ENCODE measurements at places on chromosomes 3 and 15. TPM values are rescaled to one million over a fixed set of nuclear protein-coding genes. Genes with fewer than 3 reads are reported as not detected.

Gene P2RY14
- total RNA-seq = 8.9 TPM

Gene LSAMP
- total RNA-seq = 20.5 TPM

Gene FOXL2NB
- total RNA-seq = 1.9 TPM

Gene RBP2
- not detected for total RNA-seq

DNA sequence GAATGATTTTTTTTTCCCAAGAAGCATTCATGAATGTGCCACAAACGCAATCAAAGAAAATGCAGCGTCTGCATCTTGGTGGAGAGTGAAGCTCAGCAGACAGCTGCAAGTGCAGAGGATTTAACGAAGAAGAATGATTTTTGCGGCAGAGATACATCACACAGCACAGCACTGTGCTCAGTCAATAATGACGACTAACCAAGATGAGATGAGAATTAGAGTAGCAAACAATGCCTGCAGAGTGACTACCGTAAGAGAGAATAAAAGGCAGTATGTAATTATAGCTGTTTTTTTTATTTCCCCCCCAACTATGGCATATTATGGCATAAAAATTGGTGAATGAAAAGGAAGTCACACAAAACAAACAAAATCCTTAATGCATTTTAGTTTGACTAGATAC lies 218.0 kb upstream of the ROBO1 start:
- DNase-seq = no peak

DNA sequence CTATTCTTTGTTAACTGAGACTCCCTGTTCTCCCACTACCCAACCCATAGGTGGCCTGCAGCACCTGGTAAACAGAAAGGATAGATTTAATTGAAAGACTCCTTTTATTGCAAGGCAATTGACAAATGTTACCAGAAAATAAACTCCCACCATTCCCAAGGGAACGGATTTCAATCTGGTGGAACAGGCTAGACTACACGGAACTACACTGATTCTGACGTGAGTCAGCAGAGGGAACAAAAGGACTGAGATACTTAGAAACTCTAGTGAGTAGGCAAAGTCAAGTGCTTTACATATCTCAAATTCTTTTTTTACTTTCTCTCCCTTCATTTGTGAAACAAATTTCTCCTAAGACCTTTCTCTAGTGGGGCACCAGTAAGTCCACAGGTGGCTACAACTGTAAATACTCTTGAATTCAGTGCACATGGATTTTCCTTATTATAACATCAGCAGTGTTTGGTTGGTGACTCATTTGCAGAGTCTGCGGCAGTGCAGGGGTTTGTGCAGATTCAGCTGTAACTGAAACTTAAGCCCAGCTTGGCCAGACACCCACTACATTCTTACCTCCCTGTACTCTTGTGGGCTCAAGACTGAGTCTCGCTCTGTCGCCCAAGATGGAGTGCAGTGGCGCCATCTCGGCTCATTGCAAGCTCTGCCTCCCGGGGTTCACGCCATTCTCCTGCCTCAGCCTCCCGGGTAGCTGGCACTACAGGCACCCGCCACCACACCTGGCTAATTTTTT lies 34.3 kb upstream of the PLSCR2 start:
- DNase-seq = no peak

DNA sequence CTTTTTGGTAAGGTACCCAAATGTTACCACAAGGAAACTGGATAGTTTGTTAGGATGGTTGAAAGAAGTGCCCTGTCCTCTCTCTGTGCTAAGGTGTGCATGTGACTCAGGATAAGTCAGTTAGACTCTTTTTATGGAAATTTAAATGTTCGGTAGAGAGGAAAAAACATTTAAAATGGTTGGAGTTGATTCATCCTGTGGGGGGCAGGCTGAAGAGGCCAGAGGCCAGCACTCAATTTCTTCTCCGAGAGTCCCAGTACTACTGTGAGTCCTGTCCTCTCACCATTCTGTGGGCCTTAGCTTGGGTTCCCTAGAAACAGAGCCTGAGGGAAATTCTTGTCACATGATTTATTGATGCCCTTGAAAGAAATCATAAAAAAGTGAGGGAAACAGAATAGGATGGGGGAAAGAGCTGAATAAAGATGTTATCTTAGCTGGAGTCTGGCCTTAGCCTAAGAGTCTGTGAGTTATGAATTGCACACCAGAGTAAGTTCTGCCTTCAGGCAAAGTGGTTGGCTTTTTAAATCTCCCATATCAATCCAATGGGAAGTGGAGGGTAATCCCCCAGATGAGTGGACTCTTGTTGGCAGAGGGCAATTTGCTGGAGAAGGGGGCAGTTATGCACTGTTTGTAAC lies 106.5 kb upstream of the GALNT15 start:
- DNase-seq = peak; percentile 49

Measured in umbilical cord (tissue), 2 donors.